ENCODE measurements at places on chromosomes 6 and 20.

DNA sequence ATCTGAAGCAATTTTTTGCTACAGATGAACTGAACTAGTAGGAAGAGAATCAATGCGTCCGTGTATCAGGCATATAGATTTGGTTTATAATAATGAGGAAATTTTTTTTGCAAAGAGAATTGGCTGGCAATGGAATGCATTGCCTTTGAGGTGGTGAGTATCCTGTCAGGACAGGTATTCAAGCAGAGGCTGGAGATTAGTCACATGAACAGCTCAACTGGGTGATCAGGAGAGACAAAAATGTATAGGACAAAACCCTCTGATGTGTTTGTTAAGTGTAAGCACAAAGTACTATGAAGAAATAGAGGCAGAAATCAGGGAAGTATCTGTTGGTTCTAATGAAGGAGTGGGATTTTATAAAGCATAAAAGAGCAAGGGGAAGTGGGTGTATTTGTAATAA, 80.5 kb downstream of the ISM1 start:
- no peak for DNase-seq

DNA sequence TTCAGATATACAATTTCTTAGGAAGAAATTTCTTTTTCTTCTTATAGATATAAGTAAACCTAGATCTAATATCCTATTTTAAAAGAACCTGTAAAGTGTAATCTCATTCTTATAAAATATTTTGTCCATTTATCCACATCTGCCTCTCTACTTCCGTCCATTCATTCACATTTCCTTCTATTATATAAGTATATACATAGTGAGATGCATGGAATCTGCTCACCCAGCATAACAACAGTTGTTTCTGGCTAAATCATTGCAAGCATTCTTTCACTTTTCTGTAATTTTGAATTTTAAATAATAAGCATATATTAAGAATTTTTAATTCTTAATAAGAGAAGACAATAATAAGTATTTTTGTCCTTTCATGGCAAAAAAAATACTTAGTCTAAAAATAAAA, 45.4 kb downstream of the CEP162 start:
- DNase-seq: no peak

DNA sequence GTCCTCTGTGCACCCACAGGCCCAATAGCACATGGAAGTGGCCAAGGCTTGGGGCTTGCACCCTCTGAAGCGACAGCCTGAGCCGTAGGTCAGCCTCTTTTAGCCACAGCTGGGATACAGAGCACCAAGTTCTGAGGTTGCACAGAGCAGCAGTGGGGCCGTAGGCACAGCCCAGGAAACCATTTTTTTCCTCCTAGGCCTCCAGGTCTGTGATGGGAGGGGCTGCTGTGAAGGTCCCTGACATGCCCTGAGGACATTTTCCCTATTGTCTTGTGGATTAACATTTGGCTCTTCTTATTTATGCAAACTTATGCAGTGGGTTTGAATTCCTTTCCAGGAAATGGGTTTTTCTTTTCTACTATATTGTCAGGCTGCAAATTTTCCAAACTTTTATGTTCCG, 878.7 kb upstream of the MAN1A1 start:
- no peak for DNase-seq

DNA sequence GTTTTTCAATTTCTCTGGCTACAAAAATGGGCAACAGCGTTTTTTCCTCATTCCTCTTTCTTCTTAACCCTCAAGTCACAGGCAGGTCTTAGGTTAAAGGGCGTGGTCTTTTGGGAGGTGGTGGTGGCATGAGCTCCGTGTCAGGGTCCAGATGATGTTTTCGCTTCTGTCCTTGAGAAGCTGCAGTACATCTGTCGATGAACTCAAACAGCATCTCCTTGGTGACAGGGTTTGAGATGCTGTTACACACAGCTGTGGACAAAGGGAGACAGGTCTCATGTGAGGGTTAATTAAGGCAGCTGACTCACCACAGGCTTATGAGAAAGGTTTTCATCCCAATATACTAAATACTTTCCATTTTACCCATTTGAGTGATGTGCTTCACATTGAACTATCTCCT, 350.8 kb downstream of the RNGTT start:
- no peak for DNase-seq

GRCh38 chr6:45718131-45718530, 297.5 kb downstream of the CLIC5 start:
- no peak for DNase-seq

DNA sequence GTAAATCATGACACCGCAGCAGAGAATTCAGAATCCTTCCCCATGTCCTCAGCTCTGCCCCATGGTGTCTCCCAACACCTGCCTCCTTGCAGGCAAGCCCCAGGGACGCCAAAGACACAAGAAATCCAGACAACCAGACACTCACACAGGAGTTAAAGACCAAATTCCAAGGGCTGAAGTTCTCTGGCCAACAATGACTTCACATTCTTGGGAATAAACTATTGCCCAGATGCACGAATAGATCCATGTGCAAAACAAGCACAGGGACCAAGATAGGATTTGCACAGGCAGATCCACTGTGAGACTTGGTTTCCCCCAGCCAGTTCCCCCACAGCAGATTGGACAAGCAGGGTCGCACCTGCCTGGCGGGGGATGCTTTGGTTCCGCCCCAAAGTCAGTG, 246.7 kb downstream of the SOD2 start:
- DNase-seq: no peak

- peak; percentile 2 for DNase-seq
Measured at GRCh38 chr6:114747995-114748625, 405.3 kb upstream of the HS3ST5 start.
